ENCODE measurements at places on chromosomes 1 and 21. TPM values are rescaled to one million over a fixed set of nuclear protein-coding genes. Genes with fewer than 3 reads are reported as not detected.

- no peak for DNase-seq
Observed at GRCh38 chr21:17798796-17799195, 20.4 kb downstream of the C21orf91 start.

DNA sequence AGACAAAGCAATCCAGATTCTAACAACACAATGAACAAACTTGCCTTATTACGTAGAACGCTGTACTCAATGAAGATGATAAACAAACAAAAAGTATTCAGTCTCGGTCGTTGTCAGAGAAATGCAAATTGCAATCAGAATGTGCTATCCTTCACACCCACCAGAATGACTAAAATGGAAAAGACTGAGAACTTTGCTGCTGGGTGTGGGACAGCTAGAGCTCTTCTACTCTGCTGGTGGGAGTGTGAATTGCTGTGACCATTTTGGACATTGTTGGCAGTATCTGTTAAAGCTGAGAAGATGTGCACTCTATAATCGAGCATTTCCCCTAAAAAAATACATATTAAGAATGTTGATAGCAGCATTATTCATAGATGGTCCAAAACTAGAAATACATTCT, 111.4 kb downstream of the PEX14 start:
- DNase-seq: no peak

GRCh38 chr1:1125945-1126344, 10.1 kb upstream of the C1orf159 start:
- no peak for DNase-seq

DNA sequence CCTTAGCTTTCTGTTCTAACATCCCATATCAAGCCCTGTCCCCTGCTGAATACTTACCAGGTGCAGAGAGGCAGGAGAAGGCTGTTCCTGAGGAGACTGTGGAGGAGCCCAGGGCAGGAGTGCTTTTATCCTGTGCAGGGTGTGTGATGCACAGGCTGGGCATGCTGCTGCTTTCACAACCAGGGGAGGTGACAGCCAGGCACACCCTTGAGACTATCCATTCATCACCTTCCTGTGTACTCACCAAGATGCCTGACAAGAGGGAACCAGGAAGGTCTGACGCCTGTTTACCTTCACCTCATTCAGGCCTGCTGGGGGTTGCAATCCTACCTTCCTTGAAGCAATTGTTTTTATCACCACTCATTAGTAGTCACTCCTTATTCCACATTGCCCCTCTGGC, at the start of gene LCE3E:
TSS of gene LCE3E (minus strand) at position 100 of the 400 bp plus-strand sequence. CDS start 572 bp downstream, outside the sequence.
- no peak for DNase-seq

DNA sequence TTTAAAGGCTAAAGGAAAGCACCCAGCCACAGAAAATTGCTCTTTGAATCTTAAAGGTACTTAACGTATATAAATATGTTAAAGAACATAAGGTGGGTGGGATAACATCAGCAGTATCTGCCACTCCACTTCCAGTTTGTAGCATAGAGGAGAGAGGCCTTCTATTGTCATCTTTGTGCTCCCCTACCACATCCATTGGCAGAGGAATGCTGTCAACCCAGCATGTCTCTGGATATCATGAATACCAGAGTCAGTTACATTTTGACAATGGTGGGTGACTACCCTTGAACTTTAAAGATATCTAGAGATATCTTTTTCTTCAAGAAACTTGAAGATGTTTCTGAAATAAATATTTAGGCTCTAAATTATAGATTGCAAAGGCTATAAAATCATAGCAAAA, 283.2 kb upstream of the LRRC7 start:
- DNase-seq: no peak

Gene TNFRSF4
- not detected for total RNA-seq

Gene CYP4X1
- total RNA-seq: 3.5 TPM

Gene TTLL10
- 0.35 TPM for total RNA-seq

- no peak for DNase-seq
Observed at GRCh38 chr1:228018961-228019721, 12.3 kb downstream of the WNT3A start.

DNA sequence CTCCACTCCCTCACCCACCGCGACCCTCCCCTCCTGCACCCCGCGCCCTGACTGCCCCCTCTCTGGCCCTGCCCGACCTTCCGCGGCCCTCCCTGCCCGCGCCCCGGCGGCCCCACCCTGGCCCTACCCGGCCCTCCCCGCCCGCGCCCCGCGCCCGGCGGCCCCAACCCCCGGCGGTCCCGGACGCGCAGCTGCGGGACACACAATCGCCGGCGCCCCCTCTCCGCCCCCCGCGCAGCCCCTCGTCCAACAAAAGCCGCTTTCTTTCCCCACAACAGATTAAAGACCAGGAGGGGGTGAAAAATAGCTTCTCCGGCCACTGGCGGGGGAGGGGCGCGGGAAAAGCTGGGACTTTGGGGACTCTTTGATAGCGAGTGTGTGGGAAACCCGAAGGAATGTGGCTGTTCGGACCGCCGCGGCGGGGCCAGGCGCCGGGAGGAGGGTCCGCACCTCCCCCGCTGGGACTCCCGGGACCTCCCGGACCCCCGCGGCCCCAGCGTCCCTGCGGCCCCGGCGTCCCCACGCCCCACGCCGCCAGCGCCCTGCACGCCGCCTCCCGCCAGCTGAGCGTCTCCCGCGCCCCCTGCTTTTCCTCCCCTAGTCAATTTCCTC, 8.8 kb upstream of the ID3 start:
- DNase-seq: no peak

Gene DCST1
- 1.1 TPM for total RNA-seq

DNA sequence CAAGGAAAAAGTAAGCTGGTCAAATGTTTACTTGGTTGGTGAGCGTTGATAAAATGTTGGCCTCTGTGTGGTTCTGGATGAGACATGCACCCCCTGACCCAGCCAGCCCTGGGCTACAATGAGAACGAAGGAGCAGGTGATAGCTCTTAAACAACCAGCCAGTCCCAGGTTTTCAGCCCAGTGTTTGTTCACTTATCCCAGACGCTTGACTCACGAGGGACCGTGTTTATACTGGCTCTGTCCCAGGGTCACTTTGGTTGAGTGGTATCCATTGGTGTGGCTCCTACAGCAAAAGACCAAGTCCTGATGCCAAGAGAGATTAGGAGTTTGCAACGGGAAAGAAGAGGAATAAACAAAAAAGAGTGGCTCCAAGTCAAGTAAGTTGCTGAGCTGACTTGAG, 86.9 kb downstream of the KCNJ15 start:
- DNase-seq: no peak

Gene LRRC39
- total RNA-seq: not detected

Gene FAM72A
- total RNA-seq: 0.29 TPM

- DNase-seq: no peak
Observed at GRCh38 chr1:10263450-10264082, 53.2 kb downstream of the KIF1B start.

Gene BCAN
- 3.0 TPM for total RNA-seq

DNA sequence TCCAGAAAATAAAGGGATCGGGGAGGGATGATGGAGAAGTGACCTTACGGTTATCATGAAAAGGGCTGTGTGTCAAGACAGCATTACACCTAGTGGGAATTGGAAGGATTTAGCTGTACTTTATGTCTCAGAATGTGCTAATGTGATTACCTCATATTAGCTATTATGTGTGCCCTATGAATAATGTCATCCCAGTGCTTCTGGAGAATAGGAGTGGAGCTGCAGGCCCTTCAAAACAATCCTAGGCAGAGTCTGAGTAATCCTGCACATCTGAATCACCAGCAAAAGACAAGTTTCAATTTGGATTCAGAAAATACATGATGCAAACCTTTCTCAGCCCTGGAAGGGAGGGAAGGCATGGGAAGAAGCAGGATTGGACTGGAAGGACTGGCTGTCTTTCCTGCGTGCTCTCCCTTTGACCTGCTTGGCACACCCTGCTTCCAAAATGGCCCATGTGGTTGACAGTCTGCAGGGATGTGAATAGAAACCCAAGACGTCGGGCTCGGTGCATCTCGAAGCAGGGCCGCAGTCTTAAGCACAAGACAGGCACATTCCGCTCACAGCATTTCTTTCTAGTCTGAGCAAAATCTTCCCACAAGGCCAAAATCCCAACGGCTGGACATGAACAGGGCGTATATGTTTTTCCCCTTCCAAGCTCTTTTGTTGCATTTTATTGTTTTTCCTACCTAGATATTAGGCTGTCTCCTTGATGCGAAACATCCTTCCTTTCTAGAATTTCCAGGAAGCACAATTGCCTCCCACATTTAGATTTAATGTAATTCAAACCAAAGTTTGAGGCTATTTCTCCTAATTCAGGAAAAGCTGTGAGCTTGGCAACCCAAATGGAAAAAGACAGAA, 54.3 kb upstream of the TARBP1 start:
- peak; percentile 82 for DNase-seq

Gene PDZK1IP1
- total RNA-seq: not detected

DNA sequence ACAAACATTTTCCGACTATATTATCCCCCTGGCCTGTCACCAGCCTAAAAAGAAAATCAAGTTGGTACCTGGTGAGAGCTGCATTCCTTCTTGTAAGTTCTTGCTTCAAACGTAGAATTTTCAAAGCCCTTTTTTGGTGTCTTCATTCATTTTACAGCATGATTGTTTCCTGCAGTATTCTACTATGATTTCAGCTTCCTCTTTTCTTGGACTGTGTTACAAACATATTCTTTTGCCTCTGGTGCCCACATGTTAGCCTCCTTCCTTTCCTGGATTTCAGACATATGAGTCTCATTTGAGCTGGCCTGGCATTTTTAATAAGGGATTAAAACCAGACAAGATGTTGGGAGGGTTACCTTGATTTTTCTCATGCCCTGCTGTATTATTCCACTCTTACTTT, 142.5 kb downstream of the PIGK start:
- DNase-seq: no peak

Gene ARTN
- 2.7 TPM for total RNA-seq

DNA sequence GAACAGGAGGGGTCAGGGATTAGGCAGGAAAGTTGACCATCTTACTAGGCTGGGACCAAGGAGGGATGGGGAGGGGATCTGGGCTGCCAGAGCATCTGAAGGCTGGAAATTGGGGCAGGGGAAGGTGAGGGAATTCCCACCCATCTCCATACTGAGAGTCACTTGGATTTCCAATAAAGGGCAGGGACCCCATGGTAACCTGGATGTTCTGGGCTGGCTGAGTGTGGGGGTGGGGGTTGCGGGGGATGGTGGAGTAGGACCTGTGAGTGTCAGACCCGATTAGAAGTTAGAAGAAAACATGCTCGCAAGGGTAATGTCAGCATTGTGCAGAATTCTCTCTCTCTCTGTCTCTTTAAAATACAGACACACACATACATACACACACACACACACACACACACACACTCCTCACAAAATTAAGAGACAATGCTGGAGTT, 40.0 kb upstream of the EPS15 start:
- DNase-seq: no peak

GRCh38 chr1:93042187-93043056, 36.7 kb upstream of the MTF2 start:
- DNase-seq: no peak

Gene BPNT1
- 14.6 TPM for total RNA-seq

GRCh38 chr1:16386454-16387113, 19.5 kb downstream of the SZRD1 start:
- DNase-seq: no peak

Gene OR2L3
- not detected for total RNA-seq

Gene SRGAP2C
- total RNA-seq: 31.0 TPM

GRCh38 chr1:231214918-231215680, 25.9 kb upstream of the GNPAT start:
- no peak for DNase-seq

DNA sequence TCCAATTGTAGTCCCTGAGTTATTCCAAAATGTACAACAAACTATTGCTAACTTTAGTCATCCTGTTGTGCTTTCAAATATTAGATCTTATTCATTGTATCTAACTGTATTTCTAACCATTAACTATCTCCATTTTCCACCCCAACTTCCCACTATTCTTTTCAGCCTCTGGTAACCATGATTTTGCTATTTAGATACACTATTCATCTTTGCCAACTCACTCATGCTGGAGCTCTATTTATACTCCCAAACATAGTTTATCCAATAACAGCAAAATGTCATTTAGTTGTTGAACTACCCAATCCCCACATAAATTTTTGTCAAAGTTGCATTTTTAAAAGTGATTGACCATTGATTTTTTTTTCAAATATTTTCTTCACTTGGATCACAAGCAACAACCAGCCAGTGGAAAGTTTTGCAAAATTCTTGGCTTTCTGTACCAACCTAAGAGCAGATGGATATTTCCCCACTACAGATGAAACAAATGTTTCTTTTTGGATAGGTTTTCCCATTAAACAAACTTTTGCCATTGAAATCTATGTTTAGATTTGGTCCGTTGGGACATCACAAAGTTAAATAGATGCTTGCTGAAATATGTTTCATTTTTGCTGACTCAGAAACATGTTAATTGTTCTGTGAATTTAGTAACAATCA, 866.0 kb downstream of the LTN1 start:
- DNase-seq: no peak

- no peak for DNase-seq
Observed at GRCh38 chr1:8078176-8078671, 52.1 kb upstream of the ERRFI1 start.

DNA sequence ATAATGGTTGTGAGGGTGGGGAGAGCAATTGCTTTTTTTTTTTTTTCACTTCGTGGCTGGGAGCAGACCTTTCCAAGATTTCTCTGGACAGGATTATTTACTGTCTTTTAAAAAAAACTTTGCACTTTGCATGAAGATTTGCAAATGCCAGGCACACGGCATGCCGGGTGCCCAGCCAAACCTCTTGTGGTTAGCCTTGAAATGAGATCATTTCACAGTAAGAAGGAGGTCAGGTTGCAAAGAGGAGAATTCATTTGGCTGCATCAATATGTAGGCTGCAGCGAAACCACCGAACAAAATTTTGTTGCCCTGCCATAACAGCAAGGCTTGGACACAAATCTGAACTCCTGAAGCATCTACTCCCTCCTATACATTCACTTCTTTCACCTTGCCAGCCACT, 36.5 kb upstream of the KCND3 start:
- no peak for DNase-seq

Gene TAF13
- total RNA-seq: 2.0 TPM

DNA sequence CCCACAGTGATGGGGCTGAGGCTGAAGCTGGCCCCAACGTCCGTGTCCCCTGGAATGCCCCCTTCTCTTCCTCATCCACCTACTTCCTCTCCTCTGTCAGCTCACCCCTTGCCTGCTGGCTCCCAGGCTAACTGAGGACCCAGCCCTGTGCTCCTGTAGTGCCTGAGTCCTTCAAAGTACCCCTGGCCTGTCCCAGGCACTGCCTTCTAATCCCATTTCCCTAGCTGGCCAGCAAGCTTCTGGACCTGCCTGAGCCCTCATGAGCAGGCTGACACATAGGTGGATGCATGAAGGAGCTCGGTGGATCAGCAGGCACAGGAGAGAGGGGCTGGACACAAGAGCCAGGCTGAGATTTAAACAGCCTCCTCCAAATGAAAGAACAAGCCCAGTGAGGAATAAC, 650.8 kb downstream of the NPHP4 start:
- DNase-seq: no peak

Gene CNKSR1
- 13.3 TPM for total RNA-seq

GRCh38 chr1:116036255-116036654, 59.9 kb downstream of the SLC22A15 start:
- no peak for DNase-seq

Gene KRTAP21-2
- not detected for total RNA-seq

All from uterus (tissue), 4 donors.